ENCODE measurements at places on chromosomes 3 and 15.

GRCh38 chr3:43910750-43911149 is 220.0 kb downstream of the ABHD5 start:
- DNase-seq = no peak

DNA sequence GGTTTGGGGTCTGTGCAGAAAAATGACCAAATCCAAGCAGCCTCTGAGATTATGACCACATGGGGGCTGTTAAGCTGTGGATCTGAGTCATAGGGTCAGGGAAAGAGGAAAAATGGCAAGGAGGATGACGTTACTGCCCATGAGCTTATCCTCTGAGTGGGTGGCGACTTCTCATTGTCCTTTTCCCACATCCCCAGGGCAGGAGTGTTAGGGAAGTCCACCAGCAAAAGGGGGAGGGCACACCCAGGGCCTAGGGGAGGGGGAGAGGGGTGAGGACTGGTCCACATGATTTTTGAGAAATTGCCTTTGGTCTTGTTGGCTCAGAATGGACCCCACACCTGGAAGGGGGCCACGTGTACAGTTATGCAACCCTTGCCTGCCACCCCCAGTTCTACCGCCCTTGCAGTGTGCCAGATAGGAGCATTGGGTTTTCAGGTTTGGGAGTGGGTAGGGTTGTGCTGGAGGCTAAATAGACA is 2.6 kb downstream of the CD276 start:
- DNase-seq = peak; percentile 80

DNA sequence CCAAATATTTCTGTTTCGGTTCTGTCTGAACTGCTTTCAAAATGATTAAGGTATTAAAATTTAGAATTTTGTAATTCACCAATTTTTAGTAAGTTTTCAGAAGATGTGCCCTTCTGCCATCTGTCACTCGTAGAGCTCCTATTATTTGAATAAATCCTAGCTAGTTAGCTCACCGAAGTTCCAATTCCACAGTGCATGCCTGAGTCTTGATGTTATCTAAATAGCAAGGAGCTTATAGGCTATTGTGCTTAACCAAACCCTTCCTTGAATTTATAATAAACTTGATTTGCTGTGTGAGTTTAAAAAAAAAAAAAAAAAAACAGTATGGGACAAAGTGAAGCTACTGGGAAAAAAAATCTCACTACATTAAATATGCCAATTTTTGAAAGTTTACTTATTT is 18.7 kb downstream of the ATP13A3 start:
- DNase-seq = peak; percentile 33

DNA sequence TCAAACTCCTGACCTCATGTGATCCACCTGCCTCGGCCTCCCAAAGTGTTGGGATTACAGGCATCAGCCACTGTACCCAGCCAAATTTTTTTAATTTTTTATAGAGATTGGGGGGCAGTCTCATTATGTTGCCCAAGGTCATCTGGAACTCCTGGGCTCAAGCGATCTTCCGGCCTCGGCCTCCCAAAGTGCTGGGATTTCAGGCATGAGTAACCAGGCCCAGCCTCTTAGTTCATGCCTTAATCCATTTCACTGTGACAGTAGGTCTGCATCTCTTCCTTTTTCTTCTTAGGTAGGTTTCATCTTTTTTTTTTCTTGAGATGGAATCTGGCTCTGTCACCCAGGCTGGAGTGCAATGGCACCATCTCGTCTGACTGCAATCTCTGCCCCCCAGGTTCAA is 37.3 kb upstream of the PPP4R2 start:
- DNase-seq = no peak

- DNase-seq = no peak
Measured at GRCh38 chr3:90241481-90241880, 1134.1 kb downstream of the EPHA3 start.
